ENCODE measurements at places on chromosomes 3 and 15. TPM values are rescaled to one million over a fixed set of nuclear protein-coding genes. Genes with fewer than 3 reads are reported as not detected.

DNA sequence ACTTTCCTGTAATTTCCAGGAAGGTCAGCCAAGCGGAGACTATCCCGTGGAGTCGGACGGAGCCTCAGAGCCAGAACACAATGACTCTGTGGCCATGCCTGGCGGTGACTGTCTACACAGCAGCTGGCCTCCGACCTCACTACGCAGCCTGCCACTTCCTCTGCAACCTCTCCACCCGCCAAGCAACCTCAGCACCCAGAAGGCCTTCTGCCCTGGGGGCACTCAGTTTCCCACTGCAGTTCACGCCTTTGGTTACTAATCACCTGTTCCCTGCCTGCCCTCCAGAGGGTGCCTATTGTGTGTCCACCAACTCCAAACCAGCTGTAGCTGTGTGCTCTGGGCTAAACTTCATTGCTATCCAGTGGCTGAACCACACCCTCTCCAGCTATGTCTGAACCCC lies 44.0 kb downstream of the TM2D3 start:
- peaks cover 4% of the 10 kb centered on the region for H3K27me3 ChIP-seq
- no peaks in the 10 kb centered on the region for H3K36me3 ChIP-seq
- H3K4me3 ChIP-seq = no peak overlapping the region
- no peak for DNase-seq
- H3K27ac ChIP-seq = no peak overlapping the region

GRCh38 chr3:187739561-187740332 lies 5.5 kb downstream of the BCL6 start:
- DNase-seq = peak; percentile 87
- H3K36me3 ChIP-seq = peaks cover 7% of the 10 kb centered on the region
- H3K27me3 ChIP-seq = peaks cover 10% of the 10 kb centered on the region
- peak overlapping the region; percentile 98 for H3K4me3 ChIP-seq
- peaks cover 38% of the 10 kb centered on the region for H3K4me1 ChIP-seq

The PPP2R3A gene
- total RNA-seq = not detected

GRCh38 chr15:76313731-76314130 lies 2.5 kb upstream of the ETFA start:
- DNase-seq = no peak
- H3K36me3 ChIP-seq = peaks cover 5% of the 10 kb centered on the region
- H3K4me3 ChIP-seq = no peak overlapping the region
- no peaks in the 10 kb centered on the region for H3K27me3 ChIP-seq

GRCh38 chr15:79209690-79210089 lies 72.8 kb upstream of the ANKRD34C start:
- no peak overlapping the region for H3K4me3 ChIP-seq
- H3K27me3 ChIP-seq = peaks cover 37% of the 10 kb centered on the region
- no peaks in the 10 kb centered on the region for H3K36me3 ChIP-seq
- H3K27ac ChIP-seq = no peak overlapping the region
- H3K4me1 ChIP-seq = no peaks in the 10 kb centered on the region

The DLEC1 gene
- total RNA-seq = 0.26 TPM

- DNase-seq = no peak
- no peaks in the 10 kb centered on the region for H3K27me3 ChIP-seq
- no peak overlapping the region for H3K27ac ChIP-seq
- no peaks in the 10 kb centered on the region for H3K36me3 ChIP-seq
- no peaks in the 10 kb centered on the region for H3K4me1 ChIP-seq
Observed at GRCh38 chr3:116057400-116058006, 387.8 kb downstream of the LSAMP start.

The CFAP91 gene
- total RNA-seq = not detected

The CCRL2 gene
- total RNA-seq = 10.0 TPM

DNA sequence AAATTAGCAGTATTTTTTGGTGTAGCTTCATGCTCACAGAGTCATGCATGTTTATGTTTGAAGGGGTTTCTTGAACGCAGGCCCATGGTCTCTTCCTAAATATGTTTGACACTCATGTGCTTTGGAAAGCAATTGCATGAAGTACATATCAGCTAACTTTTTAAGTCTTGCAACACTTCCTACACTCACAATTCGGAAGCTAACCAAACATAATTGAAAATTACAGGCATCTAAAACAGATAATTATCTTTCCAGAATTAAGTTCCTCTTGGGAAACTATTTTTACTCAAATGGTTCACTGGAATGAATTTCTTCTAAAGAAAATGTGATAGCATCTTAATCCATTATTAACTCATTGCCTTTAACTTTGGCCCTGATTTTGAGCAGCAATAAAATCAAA lies 438.9 kb downstream of the RAP2B start:
- no peaks in the 10 kb centered on the region for H3K27me3 ChIP-seq
- no peak overlapping the region for H3K27ac ChIP-seq
- H3K4me1 ChIP-seq = peaks cover 3% of the 10 kb centered on the region
- no peaks in the 10 kb centered on the region for H3K36me3 ChIP-seq
- no peak overlapping the region for H3K4me3 ChIP-seq

- no peak overlapping the region for H3K4me3 ChIP-seq
- H3K27me3 ChIP-seq = peaks cover 44% of the 10 kb centered on the region
- H3K36me3 ChIP-seq = no peaks in the 10 kb centered on the region
Observed at GRCh38 chr15:38134252-38134651, 118.4 kb upstream of the SPRED1 start.

The H1-8 gene
- not detected for total RNA-seq

The OCA2 gene
- not detected for total RNA-seq

DNA sequence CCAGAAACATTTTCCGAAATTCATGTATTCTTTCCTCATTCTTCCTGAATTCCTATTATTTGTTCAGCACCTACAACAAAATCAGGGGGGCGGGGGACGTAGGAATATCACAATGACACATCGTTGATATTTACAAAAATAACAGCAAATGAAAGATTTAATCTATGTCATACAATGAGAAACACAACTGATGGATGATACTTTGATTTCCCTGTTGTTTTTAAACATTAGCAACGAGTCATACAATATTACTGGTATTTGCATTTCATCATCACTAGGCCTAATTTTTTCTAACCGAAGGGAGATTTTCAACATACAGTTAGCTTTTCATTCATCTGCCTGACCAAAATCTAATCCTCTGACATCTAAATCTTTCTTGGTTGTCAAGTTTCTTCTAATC lies 45.3 kb upstream of the INO80 start:
- no peaks in the 10 kb centered on the region for H3K36me3 ChIP-seq
- DNase-seq = no peak
- peaks cover 15% of the 10 kb centered on the region for H3K4me1 ChIP-seq
- H3K27me3 ChIP-seq = peaks cover 8% of the 10 kb centered on the region

GRCh38 chr15:38688761-38689160 lies 124.1 kb upstream of the RASGRP1 start:
- peaks cover 86% of the 10 kb centered on the region for H3K4me1 ChIP-seq
- H3K36me3 ChIP-seq = peaks cover under 1% of the 10 kb centered on the region
- peak overlapping the region; percentile 96 for H3K27ac ChIP-seq
- DNase-seq = peak; percentile 93
- H3K27me3 ChIP-seq = no peaks in the 10 kb centered on the region

GRCh38 chr3:15647611-15648167 lies 46.1 kb downstream of the BTD start:
- H3K27me3 ChIP-seq = peaks cover 19% of the 10 kb centered on the region
- H3K36me3 ChIP-seq = peaks cover 20% of the 10 kb centered on the region
- peak overlapping the region; percentile 35 for H3K4me3 ChIP-seq

DNA sequence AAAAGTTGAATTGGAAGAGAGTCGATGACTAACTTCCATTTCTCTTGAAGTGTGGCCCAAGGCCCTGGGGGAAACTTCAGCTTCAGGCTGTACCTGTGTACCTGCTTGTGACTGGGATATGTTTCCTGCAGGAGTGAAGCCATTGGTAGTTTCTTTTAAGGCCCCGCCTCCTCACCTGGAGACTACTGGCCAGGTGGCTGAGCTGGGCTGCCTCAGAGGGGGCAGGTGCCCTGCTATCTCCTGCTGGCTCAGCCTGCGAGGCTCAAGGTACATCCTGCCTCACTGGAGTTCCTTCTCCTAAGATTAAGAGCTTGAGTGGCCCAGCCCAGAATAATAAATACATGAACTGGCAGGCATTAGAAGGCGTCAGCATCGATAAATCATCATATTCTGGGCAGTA lies 121.6 kb upstream of the ROPN1 start:
- no peaks in the 10 kb centered on the region for H3K4me1 ChIP-seq
- no peak for DNase-seq
- H3K36me3 ChIP-seq = no peaks in the 10 kb centered on the region
- no peak overlapping the region for H3K4me3 ChIP-seq
- H3K27me3 ChIP-seq = no peaks in the 10 kb centered on the region
- no peak overlapping the region for H3K27ac ChIP-seq

The EFL1 gene
- total RNA-seq = 29.4 TPM

The SERINC4 gene
- 0.30 TPM for total RNA-seq

- no peaks in the 10 kb centered on the region for H3K4me1 ChIP-seq
- H3K27me3 ChIP-seq = peaks cover 27% of the 10 kb centered on the region
- H3K36me3 ChIP-seq = no peaks in the 10 kb centered on the region
- no peak for DNase-seq
- no peak overlapping the region for H3K4me3 ChIP-seq
- no peak overlapping the region for H3K27ac ChIP-seq
Observed at GRCh38 chr15:29289173-29289572, 19.6 kb upstream of the NSMCE3 start.

DNA sequence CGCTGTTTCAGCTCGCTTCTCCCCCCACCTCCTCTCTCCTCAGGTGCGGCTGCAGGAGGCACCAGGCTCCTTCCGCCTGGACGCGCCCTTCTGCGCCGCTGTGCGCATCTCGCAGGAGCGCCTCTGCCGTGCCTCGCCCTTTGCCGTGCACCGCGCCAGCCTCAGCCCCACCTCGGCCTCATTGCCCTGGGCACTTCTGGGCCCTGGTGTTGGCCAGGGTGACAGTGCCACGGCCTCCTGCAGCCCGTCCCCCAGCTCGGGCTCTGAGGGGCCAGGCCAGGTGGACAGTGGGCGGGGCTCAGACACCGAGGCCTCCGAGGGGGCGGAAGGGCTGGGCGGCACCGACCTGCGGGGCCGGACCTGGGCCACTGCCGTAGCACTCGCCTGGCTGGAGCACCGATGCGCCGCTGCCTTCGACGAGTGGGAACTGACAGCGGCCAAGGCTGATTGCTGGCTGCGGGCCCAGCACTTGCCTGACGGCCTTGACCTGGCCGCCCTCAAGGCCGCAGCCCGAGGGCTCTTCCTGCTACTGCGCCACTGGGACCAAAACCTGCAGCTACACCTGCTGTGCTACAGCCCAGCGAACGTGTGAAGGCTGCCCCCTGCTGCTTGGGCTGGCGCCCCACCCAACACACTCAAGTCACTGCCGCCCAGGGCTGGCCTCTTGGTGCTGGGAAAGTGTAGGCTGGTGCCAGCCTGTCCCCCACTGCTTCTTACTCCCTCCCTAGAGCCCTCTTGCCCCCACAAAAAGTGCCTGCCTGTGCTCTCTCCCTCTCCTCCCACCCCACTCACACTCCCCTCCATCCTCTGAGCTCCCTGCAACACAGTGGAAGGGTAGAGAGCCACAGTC lies 7.1 kb downstream of the ALG3 start:
- no peaks in the 10 kb centered on the region for H3K27me3 ChIP-seq
- no peaks in the 10 kb centered on the region for H3K4me1 ChIP-seq
- H3K27ac ChIP-seq = no peak overlapping the region

The MORC1 gene
- total RNA-seq = not detected

The PLCB2 gene
- total RNA-seq = 120 TPM

- no peak overlapping the region for H3K27ac ChIP-seq
- H3K36me3 ChIP-seq = no peaks in the 10 kb centered on the region
- DNase-seq = no peak
- no peak overlapping the region for H3K4me3 ChIP-seq
- H3K27me3 ChIP-seq = no peaks in the 10 kb centered on the region
- no peaks in the 10 kb centered on the region for H3K4me1 ChIP-seq
Observed at GRCh38 chr3:36538136-36538749, 157.9 kb downstream of the STAC start.

The C3orf22 gene
- total RNA-seq = not detected

The APBA2 gene
- 2.6 TPM for total RNA-seq

The PLSCR4 gene
- not detected for total RNA-seq

The TRPM1 gene
- 0.06 TPM for total RNA-seq

DNA sequence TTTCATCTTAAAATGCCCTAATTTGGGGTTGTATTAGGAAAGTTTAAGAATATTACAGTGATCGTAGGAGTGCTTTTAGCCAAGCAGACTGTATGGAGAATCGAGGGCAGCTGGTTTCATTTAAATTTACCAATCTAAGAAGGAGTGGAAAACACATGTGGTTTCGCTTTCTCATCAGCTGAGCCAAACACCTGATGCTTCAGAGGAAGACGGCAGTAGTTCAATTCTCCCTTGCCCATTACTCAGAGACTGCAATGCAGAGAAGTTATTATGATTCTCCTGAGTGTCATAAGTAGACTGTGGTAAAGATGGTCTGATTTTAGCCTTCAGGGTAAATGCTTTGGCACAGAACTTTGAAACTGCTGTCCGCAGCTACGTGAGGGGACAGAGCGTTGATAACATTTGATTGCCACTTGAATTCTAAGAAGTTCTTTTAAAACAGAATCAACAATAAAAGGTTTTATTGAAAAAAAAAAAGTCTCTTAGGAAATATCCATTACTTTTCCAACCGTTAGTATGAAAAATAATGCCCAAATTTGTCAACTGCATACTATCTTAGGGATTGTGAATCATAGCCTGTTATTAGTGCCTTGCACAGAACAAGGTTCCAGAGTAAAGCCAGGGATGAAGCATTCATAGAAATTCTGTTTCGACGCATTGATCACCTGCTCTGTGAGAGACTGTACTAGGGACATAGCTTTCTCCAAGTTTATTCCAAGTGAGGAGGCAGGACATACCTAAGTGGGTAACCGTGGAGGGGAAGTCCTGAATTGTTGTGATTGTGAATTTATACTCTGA lies 25.6 kb downstream of the LYSMD4 start:
- peak overlapping the region; percentile 62 for H3K4me3 ChIP-seq
- H3K27me3 ChIP-seq = no peaks in the 10 kb centered on the region
- DNase-seq = peak; percentile 65
- peaks cover 1% of the 10 kb centered on the region for H3K36me3 ChIP-seq

The PIGZ gene
- 2.6 TPM for total RNA-seq

DNA sequence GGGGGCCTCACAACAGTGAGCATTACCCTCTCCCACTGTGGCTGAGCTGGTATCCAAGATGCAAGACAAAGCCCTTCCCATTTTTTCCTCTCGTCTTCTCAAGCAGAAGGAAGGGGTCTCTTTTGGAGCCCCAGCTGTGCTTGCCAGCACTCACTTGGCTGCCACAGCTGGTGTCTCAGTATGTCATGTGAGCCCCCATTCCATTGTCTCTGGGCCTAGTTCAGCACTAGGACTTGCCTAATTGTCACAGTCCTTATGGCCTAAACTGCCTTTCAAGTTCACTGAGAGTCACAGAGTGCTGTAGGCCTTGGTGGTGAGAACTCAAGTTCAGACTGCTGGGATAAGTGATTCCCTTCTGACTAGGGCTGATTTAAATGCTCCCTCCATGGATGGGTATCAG lies 89.8 kb downstream of the ARHGEF26 start:
- no peak overlapping the region for H3K27ac ChIP-seq
- H3K36me3 ChIP-seq = no peaks in the 10 kb centered on the region
- no peak for DNase-seq
- no peaks in the 10 kb centered on the region for H3K4me1 ChIP-seq
